ENCODE measurements at places on chromosomes 13 and 19.

GRCh38 chr13:66565279-66565678 lies 664.9 kb downstream of the PCDH9 start:
- DNase-seq = no peak

DNA sequence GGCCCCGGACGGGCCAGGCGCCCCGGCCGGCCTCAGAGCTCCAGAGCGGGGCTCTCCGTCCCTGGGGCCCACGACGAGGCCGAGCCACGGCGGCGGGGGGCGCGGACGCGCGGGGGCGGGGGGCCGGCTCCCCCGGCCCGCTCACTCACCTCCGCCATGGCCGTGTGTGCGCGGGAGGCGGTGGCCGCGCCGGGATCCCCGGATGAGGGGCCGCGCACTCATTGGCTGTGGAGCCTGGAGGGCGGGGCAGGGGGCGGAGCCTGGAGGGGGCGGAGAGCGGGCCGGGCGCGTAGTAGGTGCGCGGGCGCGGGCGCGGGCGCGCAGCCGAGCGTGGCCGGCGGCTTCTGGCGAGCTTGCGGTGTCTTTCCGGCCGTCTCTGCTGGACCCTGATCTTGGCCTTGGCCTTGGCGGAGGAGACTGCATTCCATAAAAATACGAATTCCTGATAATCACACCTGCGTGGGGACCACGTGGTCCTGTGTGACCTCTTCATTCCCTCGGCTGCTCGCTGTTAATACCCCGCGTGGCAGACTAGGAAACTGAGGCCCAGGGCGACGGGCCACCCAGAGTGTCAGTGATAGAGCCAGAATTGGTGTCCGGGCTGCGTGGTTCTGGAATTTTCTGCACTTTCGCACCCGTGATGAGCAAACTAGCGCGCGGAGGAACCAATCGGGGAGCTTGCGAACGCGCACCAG lies at the start of gene MIER2:
TSS of gene MIER2 (minus strand) at position 172 of the 695 bp plus-strand sequence. CDS start at position 158, 14 bp downstream.
- peak; percentile 94 for DNase-seq

DNA sequence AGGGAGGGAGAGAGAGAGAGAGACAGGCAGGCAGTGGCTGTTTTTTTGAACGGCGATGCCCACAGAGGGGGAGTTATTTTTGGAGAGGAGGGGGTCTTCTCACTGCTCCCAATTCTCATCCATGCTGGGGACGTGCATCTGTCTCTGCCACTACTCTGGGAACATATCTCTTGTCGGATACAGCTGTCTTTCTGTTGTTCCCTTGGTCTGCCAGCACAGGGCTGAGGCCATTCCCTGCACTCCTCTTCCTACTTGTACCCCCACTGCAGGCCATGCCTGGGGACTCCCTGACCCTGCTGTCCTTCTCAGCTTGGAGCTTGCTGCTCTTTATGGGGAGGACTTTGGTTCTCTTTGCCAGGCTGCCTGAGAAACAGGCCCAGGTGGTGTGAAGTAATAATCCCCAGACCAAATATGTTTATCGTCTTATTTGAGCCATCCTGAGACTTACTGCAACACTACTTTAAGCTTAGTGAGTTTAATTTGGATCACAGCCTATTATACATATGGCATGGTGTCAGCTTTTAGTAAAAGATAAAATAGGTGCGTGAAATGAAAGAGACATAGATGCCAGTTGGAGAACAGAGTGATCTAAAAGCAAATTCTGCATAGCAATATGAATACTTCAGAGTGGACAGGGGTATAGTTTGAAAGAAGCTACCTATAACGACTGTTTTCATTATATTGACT lies 19.1 kb downstream of the LRCH1 start:
- DNase-seq = no peak

DNA sequence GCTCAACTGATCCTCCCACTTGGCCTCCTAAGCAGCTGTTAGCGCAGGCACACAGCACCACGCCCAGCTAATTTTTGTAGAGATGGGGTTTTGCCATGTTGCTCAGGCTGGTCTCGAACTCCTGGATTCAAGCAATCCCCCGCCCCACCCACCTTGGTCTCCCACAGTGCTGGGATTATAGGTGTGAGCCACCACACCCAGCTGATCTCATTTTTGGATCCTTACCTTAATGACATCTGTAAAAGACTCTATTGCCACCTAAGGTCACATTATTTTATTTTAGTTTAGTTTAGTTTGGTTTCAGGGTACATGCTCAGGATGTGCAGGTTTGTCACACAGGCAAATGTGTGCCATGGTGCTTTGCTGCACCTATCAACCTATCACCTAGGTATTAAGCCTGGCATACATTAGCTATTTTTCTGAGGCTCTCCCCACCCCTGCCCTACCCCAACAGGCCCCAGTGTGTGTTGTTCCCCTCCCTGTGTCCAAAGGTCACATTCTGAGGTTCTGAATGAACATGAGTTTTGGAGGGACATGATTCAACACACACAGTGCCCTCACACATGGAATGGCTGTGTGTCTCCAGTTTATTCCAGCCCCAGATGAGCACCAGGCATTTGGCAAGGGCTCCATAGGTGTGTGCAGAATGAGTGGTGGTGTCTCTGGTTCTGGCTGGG lies 1.3 kb downstream of the OR10H5 start:
- DNase-seq = no peak

- DNase-seq = no peak
Measured at GRCh38 chr19:49891393-49891792, 5.3 kb downstream of the IL4I1 start.

DNA sequence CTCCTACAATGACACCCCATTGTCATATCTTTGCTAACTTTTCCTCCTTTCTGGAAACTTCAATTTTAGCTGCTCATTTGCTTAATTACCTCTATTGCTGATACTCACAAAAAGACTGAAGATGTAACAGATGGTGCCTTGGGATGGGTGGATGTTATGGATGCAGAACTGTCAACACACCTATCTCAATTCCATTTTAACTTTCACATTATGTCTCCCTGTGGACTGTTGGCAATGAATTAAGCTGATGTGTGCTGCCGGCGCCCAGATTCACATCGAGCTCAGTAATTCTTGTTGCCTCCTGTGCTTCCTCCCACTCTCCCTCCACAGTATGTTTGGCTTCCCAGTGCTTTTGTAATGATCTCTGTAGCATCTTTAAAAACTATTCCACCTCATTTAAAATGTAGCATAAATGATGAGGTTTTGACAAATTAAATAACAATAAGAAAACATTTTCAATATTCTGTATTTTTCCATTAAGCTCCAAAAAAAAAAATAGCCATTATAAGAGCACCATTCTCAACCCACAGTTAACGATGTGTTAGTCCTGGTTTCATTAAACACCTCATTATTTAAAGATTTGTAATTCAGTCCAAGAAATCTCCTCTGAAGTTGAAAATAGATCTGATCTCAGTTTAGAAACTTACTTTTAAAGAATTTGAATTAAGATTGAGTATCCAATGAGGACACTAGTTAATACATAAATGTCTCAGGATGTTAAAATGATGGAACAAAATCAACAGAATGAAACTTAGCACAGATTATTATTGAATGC lies 99.9 kb upstream of the FAM216B start:
- DNase-seq = no peak

DNA sequence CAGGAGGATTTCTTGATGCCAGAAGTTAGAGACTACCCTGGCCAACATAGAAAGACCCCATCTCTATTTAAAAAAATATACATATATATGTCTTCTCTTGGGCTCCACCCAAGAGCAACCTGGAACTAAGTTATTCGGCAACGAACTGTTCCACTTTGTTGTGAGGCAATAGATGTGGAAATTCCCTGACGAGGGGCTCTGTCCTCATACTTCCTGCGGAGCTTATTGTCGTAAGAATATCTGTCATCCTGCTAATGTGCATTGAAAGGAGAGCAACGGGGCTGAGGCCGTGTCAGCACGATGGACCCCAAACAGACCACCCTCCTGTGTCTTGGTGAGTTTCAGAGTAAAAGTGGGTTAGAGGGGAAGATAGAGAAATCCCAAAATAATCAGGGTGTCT lies at the start of gene FCAR:
TSS of gene FCAR (plus strand) at position 246 of the 400 bp plus-strand sequence. CDS start at position 301, 55 bp downstream.
- peak; percentile 91 for DNase-seq

DNA sequence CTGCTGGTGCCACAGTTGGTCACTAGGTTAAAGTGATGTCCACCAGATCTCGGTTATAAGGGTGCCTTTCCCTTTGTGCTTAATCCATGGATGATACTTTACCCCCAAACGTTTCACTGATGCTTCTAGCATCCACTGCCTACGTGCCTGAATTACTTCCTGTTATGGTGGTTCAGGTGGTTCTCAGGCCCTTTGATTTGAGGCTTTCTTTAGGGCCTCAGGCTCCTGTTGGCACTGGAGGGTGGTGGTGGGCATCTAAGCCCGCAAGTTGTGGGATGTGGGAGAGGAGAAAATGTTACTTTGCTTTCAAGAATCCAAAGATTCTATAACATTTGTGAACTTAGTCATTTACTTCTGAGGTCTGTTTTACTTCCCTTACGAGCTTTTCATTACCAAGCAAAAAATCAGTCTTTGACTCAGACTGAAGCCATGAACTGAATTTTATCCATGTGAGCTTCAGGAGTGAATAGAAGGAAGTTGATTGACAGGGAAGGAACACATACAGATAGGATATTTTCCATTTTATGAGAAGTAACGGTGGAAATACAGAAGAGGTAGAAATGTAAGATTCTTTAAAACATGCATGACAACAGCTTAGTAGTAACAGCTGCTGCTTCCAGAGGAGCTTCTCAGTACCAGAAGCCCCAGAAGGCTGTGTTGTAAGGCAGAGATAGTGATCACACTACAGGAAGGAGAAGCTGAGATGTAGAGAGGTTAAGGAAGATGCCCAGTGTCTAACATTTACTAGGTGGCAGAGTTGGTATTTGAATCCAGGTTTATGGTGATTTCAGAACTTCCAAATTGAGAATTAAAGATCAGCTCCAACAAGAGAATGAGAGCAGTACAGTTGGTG lies 65.0 kb downstream of the ARHGEF7 start:
- DNase-seq = no peak

- no peak for DNase-seq
Measured at GRCh38 chr13:113915012-113915763, 51.3 kb upstream of the GAS6 start.

GRCh38 chr13:27971776-27972477 lies 2.8 kb upstream of the CDX2 start:
- DNase-seq = no peak

- no peak for DNase-seq
Measured at GRCh38 chr19:44719262-44719701, 20.3 kb downstream of the CEACAM16 start.

DNA sequence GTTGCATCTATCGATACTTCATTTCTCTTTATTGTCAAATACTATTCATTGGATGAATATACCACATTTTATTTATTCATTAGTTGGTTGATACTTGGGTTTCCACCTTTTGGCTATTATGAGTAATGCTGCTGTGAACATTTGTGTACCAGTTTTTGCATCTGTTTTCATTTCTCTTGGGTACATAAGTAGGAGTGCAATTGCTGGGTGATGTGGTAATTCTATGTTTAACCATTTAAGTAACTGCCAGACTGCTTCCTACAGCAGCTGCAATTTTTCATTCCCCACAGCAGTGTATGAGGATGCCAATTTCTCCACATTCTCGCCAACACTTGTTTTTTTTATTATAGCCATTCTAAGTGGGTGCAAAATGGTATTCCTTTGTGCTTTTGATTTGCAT lies 2.6 kb downstream of the KCNJ14 start:
- DNase-seq = no peak

GRCh38 chr13:48600374-48601364 lies 53.1 kb upstream of the CYSLTR2 start:
- no peak for DNase-seq

- no peak for DNase-seq
Measured at GRCh38 chr13:75312884-75313520, 169.0 kb downstream of the TBC1D4 start.

- peak; percentile 4 for DNase-seq
Measured at GRCh38 chr13:24459234-24459633, 53.3 kb downstream of the PARP4 start.

DNA sequence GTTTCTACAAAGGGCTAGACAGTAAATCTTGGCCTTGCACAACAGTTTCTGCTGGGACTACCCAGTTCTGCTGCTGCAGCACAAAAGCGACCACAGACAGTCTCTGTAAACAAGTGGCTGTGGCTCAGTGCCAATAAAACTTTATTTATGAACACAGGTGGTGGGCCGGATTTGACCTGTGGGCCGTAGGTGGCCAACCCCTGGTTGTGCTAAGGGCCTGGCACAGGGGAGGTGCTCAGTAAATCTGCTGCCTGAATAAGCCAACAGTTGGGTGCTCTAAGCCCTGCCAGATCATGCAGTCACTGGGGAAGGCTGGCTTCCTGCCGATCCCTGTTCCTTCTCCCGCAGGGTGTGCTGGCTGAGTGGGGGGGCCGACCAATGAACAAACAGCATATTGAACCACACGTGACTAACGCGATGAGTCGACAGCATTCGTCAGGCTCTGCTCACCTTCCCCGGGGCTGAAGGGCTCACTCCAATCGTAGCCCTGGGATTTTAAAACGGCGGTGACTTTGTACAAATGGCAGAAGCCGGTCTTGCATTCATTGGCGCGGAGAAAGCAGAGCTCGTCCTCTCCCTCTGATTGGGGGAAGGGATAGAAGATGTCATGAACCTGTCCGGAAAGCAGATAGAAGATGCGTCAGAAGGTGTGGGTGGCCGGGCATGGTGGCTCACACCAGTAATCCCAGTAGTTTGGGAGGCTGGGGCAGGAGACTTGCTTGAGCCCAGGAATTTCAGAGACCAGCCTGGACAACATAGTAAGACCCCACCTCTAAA lies 24.3 kb upstream of the MYDGF start:
- peak; percentile 57 for DNase-seq

DNA sequence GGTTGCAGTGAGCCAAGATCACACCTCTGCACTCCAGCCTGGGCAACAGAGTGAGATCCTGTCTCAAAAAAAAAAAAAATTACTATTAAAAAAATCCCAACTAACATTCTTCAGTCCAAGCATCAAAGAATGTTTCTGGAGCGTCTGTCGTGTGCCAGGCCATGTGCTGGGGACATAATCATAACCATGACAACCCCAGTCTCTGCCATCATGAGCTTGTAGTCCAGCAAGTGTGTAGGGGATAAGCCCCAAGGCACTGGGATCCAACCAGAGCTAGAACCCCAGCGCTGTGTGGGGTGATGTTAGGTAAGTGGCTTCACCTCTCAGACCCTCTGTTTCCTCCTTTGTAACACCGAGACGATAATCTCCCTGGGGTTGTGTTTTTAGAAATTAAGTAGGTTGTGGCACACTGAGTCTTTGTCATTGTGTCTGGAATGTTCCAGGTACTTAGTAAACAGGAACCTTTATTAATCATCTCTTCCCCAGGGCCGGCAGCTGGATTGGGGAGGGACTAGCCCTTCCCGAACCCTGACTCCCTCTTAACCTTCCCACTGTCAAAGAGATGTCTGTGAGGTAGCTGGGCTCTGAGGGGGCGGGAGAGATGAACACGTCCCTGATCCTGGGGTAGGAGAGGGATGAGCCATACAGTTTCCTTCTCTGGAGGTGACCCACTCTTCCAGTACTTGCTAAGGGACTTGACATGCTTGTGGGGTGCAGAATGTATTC lies 5.2 kb downstream of the ITPKC start:
- no peak for DNase-seq

- no peak for DNase-seq
Measured at GRCh38 chr13:82898586-82898985, 983.7 kb downstream of the SLITRK1 start.

- no peak for DNase-seq
Measured at GRCh38 chr13:32659736-32660135, 73.5 kb downstream of the PDS5B start.

- no peak for DNase-seq
Measured at GRCh38 chr19:17497149-17497798, 14.2 kb upstream of the PGLS start.

GRCh38 chr13:46184277-46184699 lies 2.3 kb upstream of the LCP1 start:
- peak; percentile 68 for DNase-seq

- peak; percentile 25 for DNase-seq
Measured at GRCh38 chr13:84649853-84650252, 767.6 kb upstream of the SLITRK1 start.

GRCh38 chr19:1264801-1265614 lies 4.1 kb upstream of the CIRBP start:
- peak; percentile 78 for DNase-seq
